ENCODE measurements at places on chromosomes 4 and X. TPM values are rescaled to one million over a fixed set of nuclear protein-coding genes. Genes with fewer than 3 reads are reported as not detected.

ZNF732 gene
- polyA plus RNA-seq = 0.89 TPM

DNA sequence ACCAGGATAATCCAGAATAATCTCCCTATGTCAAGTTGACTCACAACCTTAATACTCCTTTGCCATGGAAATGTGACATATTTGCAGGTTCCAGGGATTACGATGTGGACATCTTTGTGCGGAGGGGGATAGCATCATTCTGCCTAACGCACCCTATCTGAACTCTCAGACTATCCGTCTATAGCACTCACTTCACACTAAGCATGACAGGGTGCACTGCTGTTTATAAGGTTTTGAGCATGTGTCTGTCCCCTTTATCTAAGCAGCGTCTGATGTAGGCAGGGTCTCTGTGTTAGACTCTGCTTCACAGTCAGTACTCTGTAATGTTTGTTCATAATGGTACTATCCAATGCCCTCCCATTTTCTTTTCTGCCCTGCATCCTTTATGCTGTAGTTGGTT is 43.4 kb upstream of the PRSS48 start:
- DNase-seq = no peak

- no peak for DNase-seq
These were observed 8.0 kb upstream of the CCDC110 start for GRCh38 chr4:185479507-185479971.

MAGIX gene
- 2.7 TPM for polyA plus RNA-seq

ALB gene
- 3.3 TPM for polyA plus RNA-seq

DNA sequence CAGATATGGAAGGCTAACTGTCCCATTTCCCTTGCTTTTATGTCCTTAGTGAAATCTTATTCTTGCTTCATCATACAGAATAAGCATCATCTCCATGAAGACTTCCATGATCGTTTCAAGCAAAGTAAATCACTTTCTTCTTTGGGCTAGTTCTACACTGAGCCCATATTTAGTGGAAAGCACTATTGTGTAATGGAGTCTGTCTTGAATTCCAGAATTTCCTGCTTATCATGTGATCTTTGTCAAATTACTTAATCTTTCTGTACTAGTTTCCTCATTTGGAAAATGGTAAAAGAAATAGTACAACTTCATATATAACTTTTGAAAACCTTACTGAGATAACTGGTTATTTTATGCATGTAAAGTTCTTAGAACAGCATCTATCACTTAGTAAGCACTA is 7.6 kb downstream of the ANAPC10 start:
- no peak for DNase-seq

DNA sequence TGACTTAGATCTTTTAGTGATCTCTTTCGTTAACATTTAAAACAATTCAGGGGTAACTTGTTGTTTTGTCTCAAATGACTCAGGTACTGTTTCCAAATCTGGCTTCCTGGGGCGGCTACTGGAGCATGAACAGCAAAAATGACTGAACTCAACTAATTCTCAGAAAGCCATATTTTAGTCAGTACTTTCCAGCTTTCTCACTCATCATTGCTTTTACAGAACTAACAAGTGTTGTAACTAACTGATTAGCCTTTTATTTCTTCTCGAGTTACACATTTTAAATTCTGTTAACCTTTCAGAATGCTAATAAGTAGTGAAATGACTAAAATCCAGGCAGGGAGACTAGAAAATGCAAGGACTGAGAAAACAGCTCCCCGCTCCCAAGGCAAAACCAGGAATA is 55.3 kb downstream of the JADE3 start:
- DNase-seq = no peak

GRCh38 chr4:185567381-185568376 is 32.4 kb upstream of the PDLIM3 start:
- DNase-seq = peak; percentile 49

GRCh38 chrX:39427492-39427891 is 626.2 kb downstream of the MID1IP1 start:
- DNase-seq = no peak

DNA sequence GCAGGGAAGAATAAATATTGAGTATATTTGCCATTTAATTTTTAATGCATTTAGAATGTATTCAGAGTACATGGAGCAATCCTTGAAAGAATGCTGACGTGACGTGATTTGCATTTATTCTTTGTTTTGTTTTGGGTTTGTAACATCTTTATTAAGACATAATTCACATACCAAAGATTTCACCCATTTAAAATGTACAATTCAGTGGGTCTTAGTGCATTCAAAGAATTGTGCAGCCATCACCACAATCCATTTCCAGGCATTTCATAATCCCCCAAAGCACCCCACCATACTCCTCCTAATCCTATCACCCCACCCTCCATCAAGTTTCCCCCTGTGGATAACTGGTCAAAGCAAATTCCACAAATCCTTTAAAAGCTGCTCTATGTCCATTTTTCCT is 87.4 kb downstream of the FAM9B start:
- no peak for DNase-seq

DNA sequence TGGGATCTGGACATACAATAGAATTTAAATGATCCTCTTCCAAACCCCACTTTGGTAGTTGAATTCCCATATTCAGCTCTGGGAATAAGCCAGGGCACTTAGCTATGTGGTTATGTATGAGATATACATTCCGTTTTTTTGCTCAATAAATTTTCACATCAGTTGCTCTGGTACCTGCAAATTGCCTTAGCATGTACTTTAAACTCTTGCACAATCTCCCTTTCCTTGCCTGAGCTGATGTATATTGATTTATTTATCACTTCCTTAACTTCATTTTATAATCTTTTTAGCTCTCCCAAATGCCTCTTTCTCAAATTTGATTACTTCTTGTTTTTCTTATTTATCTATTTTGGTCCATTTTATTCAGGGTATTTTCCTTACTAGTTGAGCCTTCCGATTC is 90.1 kb upstream of the AGA start:
- DNase-seq = no peak

GRCh38 chr4:144778364-144778763 is 132.4 kb downstream of the HHIP start:
- no peak for DNase-seq

DNA sequence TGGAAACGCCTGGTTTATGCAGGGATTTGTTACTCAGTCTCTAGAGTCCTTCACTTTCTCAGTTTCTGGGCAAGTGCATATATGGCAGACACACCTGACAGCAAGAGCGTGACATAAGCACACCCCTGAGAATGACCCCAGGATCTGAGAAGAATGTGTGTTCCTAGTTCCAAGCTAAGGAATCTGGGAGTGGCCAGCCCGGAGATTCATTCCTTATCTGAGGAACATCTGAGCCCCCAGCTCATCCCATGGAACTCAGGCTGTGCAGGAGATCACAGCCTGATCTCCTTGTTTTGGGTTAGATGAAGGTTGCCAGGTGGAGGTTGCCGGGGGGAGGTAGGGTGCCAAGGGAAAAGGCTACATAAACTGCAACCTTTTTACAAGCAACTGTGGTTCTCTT is 23.8 kb upstream of the KIAA0232 start:
- no peak for DNase-seq

DNA sequence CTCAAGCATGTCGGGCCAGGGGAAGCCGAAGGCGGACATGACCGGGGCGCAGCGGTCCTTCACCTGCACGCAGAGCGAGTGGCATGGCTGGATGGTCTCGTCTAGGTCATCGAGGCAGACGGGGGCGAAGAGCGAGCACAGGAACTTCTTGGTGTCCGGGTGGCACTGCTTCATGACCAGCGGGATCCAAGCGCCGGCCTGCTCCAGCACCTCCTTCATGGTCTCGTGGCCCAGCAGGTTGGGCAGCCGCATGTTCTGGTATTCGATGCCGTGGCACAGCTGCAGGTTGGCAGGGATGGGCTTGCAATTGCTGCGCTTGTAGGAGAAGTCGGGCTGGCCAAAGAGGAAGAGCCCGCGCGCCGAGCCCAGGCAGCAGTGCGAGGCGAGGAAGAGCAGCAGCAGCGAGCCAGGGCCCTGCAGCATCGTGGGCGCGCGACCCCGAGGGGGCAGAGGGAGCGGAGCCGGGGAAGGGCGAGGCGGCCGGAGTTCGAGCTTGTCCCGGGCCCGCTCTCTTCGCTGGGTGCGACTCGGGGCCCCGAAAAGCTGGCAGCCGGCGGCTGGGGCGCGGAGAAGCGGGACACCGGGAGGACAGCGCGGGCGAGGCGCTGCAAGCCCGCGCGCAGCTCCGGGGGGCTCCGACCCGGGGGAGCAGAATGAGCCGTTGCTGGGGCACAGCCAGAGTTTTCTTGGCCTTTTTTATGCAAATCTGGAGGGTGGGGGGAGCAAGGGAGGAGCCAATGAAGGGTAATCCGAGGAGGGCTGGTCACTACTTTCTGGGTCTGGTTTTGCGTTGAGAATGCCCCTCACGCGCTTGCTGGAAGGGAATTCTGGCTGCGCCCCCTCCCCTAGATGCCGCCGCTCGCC is at the start of gene SFRP2:
Gene SFRP2 (minus strand): TSS at position 671 of the 864 bp plus-strand sequence. CDS start 248 bp downstream, at position 423.
- DNase-seq = peak; percentile 48

DNA sequence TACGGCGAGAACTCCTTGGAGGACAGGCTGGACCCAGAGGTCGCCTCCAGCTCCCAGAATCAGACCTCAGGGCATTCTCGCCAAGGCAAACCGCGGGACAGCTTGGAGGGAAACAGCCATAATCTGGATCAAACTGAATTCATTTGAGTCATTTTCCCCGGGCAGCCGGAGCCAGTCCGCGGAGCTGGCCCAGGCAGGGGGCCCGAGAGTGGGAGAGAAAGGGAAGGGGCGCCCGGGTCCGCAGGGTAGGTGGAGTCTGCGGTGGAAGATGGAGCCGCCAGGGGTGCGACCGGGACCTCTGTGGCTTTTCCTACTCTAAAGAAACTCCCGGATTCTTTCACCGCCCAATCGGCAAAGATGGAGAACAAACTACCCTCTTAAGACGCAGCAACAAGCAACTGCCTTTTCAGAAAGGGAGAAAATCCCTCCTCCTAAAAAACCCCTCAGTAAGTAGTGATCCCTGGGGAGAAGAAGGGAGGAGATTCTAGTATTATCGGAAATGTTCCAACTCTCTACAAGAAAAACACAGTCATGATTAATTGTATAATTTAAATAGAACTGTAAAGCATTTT is 5.2 kb downstream of the NKX3-2 start:
- DNase-seq = no peak

PARM1 gene
- polyA plus RNA-seq = 69.8 TPM

TRAM1L1 gene
- 3.5 TPM for polyA plus RNA-seq

- DNase-seq = peak; percentile 44
These were observed 581 bp downstream of the DNAJB14 start for GRCh38 chr4:99945718-99946355.

- no peak for DNase-seq
These were observed 235.1 kb downstream of the USP46 start for GRCh38 chr4:52423967-52424366.

SSX1 gene
- not detected for polyA plus RNA-seq

- no peak for DNase-seq
These were observed 187.4 kb upstream of the TEX13C start for GRCh38 chrX:125132274-125132673.

- no peak for DNase-seq
These were observed 28.0 kb downstream of the RIPPLY1 start for GRCh38 chrX:106875151-106875550.

KCNE5 gene
- polyA plus RNA-seq = 82.6 TPM

DNA sequence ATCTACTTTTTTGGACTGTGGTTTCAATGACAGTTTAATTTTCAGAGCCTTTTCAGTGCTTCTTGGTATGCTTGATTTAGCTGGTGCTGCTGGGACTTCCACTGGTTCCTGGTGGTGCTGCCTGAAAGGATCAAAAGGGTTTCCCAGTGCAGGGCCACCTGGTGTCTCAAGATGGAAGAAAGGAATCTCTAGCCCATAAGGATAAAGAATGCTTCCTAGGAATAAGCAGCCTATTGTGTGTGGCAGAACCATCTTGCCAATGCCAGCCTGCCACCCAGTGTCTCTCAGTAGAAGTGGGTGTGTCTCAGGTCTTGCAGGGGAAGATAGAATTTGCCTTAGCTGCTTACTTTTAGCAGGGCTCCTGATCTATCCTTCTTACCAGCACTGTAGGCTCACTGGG is 15.0 kb upstream of the RAI2 start:
- no peak for DNase-seq

DMD gene
- polyA plus RNA-seq = 88.9 TPM

RNF175 gene
- 0.25 TPM for polyA plus RNA-seq

DNA sequence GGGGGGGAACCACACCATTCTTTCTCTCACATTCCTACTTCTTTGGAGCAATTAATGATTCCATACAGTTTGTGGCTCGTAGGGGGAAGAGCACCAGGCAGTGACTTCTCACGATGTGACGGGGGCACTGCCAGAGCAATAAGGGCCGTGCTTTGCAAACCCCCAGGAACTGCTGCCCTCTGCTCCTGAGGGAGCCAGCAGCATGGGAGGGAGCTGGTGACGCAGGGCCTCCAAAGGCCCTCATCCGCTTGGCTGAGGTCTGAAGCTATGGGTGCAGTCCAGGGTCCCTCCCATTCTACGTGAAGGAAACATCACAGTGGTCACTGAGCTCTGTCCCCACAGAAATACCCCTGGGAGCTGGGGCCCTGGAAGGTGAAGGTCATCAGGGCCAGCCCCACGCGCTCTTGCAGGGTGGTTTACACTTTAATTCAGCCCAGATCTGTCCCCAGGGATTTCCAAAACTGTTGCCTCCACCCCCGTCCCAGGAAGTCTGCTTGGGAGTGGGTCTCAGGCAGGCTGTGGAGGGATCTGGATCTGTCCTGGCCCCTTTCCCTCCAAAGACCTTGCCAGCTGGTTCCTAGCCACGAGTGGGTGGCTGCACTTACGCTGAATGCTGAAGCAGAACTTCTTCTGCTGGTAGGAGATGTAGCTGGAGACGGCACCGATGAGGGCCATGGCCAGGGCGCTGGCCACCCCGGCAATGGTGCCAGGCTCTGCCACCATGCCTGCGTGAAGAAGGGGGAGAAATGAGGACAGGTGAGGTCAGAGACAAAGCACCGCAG is 82.6 kb downstream of the MTMR1 start:
- DNase-seq = no peak

GRCh38 chr4:46952451-46952850 is 40.9 kb downstream of the GABRA4 start:
- peak; percentile 3 for DNase-seq

DNA sequence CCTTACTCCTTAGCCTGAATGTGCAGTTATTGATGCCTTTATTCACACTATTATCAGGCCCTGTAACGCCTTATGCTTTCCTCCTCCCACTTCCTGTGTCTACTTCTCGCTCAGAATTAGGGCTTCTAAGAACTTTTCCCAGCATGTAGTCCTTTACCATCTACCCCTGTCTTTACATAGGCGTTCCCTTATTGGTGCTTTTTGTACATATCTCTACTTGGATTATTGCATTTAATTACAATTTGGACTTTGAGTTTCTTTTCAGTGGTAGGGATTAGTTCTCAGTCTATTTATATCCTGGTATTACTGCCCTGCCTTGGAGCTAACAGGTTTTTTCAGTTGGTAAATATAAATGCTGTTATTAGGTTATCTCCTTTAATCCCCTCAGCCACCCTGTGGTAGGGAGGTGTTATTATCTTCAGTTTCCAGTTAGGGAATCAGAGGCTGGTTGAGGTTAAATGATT is 84.0 kb downstream of the RBPJ start:
- no peak for DNase-seq

Data from hindlimb muscle (tissue), 1 donor.